ENCODE measurements at places on chromosomes 7 and 10.
A peak's percentile ranks its signal among the peaks of the same experiment; 100 is the strongest.

- DNase-seq, result peak; percentile 88
Observed at GRCh38 chr7:93212881-93213280, 13.4 kb downstream of the HEPACAM2 start.

GRCh38 chr10:49552277-49552676, 13.4 kb upstream of the ERCC6 start:
- no peak for DNase-seq

DNA sequence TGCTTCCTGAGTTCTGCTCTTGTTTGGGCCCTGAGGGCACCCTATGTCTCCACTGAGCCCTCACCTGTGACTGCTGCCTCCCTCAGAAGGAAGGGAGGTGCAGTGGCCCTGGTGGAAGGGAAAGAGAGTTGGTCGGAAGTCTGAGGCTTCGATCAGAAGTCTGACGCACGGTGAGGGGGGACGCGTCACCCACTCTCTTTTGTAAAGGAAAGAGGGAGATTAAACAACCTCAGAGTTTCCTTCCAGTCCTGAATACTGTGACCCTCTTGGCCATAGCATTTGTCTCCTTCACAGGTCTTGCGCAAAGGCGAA, 31.4 kb upstream of the TRIM8 start:
- no peak for DNase-seq

- DNase-seq, result no peak
Observed at GRCh38 chr7:155368894-155369600, 71.4 kb downstream of the INSIG1 start.

DNA sequence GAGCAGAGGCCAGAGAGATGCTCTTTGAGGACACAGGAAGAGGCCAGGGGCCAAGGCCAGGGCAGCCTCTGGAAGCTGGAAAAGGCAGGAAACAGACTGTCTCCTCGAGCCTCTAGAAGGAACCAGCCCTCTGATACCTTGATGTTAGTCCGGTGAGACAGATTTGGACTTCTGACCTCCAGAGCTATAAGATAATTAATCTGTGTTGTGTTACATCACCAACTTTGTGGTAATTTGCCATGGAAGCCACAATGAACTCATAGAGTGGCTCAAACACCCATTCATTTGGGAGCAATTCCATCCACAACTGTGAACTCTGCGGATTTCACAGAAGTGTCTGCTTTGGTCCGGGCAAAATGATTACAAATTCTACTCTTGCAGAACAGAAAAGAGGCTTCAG, 48.7 kb downstream of the OAT start:
- no peak for DNase-seq

DNA sequence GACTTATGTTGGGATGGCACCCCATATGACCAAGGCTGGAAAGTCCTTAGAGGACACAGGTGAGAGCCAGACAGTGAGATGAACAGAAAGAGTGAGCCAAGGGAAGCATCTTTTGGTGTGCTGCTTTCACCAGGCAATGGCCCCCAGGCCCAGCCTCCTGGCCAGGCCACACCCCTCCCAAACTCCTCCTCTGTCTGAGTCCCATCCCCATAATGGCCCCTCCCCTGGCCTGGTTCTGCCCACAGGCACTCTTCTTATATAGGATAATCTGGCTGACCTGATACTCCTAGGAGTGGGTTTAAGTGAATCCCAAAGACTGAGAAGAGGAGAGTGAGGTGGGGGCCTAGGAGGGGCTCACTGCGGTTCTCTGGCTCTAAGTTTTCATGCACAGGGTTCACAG, 252.5 kb downstream of the RPS24 start:
- no peak for DNase-seq

DNA sequence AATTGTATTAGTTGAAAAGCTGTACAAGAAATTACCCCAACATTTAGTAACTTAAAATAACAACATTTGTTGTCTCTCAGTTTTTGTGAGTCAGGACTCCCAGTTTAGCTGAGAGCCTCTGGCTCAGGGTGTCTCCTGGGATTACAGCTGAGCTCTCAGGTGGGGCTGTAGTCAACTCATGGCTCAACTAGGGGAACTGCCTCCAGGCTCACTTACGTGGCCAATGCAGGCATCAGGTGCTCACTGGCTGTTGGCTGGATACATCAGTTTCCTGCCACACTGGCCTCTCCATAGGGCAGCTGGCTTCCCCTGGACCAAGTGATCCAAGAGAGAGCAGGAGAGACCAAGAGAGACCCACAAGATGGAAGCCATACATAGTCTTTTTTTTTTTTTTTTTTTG, 17.5 kb downstream of the CCNY start:
- no peak for DNase-seq

DNA sequence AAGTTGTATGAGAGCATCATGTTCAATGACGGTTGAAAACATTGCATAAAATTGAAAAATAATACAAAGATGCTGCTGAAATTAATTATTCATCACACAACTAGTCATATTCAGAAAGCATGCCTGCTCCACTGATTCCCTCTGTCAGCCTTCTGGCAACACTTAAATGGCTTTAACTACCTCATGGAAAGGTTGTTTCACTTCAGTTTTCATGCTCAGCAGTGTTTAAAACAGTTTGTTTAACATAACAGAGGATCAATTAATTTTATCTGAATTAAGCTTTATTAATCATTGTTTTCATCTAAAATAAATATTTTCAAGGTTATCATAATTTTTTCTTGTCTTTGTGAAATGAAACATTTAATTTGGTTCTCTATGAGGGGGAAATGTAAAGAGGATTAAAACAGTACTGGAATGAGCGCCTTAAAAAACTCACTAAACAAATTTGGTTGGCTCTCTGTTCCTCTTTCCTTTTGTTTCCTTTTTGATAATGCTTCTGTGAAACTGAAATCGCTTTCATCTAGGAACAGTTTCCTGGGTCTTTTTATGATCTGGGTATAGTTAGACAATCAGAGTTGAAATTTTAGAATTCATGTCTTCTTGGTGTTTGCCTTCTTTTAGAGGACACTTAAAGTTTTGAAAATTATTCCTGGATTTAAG, 427.4 kb downstream of the SH2D4B start:
- no peak for DNase-seq

GRCh38 chr7:40516376-40516775, 381.6 kb downstream of the SUGCT start:
- DNase-seq, result no peak

GRCh38 chr10:117463545-117463920, 79.0 kb upstream of the EMX2 start:
- DNase-seq, result no peak

DNA sequence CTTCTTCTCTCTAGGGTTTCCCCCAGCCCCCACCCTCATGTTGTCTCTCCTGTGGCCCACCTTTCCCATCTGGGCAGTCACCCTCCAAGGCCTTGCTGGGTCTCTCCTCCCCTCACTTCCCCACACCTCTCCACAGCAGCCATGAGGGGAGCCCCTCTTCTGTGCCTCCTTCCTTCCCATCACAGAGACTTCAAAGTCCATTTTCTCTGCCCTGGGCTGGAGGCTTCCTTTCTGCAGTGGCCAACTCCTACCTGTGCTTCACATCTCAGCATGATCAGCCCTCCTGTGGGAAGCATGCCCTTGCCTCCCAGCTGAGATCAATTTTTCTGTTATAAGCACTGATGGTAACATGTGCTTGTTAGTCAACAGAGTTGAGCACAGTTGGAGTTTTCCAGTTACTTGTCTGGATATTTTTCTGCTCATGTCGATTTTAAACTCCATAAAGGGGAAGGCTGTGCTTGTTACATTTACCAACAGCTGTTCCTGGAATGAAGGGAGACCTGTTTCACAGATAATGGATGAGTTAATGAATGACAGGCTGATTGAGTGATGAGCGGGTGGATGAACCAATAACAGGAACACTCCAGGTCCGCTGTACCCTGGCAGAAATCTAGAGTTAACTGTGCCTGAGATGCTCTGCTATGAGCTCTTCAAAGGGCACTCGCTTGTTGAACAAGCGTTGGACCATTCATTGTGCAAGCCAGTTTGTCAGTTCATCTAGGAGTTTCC, 71.4 kb upstream of the PRSS58 start:
- DNase-seq, result no peak

GRCh38 chr10:7202793-7203355, 208.0 kb downstream of the SFMBT2 start:
- DNase-seq, result no peak

DNA sequence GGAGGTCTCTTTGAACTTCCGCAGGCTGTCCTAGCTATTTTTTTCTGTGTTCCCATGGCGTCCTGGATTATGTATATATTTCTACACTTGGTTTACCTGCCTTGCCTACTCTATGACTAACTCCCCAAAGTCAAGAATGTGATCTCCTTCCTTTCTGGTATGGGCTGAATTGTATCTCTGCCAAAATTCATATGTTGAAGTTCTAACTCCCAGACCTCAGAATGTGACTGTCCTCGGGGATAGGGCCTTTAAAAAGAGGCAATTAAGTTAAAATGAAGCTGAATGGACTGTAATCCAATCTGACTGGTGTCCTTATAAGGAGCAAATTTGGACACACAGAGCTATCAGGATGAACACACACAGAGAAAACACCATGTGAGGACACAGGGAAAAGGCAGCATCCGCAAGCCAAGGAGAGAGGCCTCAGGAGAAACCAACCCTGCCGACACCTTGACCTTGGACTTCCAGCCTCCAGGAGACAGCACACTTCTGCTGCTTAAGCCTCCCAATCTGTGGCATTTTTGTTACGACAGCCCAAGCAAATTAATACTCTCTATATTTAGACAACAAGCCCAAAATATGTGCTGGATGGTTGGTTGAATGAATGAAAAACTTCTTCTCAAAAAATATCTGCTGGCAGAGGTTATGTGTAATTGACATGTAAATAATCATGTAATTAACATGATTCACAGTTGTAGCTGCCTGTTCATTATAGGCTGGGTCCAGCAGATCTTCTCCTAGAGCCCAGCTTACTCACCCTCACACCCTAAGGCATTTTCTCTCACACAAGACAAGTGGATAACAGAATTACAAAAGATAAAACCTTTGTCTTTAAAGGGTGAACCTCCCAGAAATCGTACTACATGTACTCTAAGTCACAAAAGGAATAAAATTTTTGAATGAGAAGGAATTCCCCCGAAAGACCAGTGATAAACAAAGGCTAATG, 123.7 kb downstream of the CUBN start:
- DNase-seq, result no peak

DNA sequence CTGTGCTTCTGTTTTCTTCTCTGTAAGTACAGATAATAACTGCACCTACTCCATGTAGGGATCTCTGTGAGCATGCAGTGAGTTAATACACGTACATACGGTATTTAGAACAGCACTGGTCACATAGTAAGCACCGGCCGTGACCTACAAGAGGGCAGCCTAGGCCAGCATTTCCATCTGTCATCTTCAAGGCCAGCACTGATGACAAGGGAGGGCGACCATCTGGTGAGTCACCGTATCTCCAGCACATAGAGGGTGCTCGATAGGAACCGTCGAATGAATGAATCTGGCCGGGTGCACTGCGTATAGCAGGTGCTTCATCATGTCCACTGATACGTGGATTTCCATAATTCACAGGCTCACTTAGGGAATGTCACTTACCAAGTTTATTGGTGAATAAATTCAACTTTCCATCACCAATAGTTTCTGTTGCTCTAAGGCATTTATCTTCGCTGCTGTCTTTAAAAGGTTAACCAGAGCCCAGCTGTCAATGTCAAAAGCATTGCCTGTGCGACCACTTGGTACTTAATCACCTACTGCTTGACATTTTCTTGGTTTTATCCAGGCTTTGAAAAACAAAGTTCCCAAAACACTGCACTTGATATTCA, 8.3 kb downstream of the NOD1 start:
- no peak for DNase-seq

DNA sequence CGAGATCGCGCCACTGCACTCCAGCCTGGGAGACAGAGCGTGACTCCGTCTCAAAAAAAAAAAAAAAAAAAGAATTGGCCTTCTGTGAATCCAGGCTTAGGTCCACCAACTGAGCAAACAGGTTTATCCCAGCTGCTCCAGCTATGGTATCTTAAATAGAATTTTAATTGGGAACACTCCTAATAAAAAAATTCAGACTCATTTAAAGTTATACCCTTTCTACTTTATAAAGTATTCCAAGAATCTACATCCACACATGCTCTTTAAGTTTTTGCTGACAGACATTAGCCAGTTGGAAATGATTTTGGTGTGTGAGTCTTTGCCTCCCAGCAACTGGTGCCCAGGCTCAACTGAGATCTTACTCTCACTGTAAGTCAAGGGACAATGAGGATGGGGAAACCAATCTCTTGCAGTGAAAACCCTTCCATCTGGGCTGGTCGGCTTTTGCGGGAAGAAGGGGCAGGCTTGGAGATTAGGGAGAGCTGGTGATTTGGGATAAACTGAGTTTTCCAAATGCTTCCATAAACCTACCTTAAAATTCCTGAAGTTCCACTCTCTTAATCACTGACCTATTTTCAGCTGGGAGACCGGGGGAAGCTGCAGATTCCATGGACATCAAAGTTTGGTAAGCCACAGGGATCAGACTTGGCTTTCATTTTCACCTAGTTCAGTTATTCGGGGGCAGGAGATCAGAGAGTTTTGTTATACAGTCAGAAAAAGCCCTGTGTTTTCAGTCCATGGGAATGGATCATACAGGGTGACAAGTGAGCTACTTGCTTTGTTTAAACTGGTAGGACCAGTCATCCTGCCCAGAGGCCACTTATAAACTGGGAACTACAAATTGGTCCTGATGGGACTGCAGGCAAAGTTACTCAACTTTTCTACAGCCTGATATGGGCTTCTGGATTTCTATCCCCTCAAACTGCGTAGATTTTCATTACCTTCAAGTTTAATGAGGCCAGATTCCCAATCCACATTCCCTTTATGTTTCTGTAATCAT, 89.3 kb upstream of the ZNF746 start:
- DNase-seq, result no peak

DNA sequence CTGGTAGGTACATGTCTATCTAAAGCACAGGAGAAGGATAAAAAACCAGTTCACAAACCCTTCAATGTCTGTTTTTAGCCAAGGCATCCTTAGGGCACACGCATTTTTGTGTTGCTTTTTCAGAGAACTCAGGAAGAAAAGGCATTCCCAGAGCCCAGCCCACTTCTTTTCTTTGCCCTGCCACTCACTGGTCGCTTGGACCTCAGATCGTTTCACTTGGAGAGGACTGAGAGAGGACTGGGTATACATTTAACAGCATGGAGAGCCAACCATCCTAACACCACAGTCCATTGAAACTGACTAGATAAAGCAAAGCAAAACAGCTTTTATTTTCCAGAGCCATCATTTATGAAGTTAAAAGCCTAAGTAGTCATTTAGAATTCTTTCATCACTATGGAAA, 194.2 kb downstream of the CAMK1D start:
- DNase-seq, result no peak

DNA sequence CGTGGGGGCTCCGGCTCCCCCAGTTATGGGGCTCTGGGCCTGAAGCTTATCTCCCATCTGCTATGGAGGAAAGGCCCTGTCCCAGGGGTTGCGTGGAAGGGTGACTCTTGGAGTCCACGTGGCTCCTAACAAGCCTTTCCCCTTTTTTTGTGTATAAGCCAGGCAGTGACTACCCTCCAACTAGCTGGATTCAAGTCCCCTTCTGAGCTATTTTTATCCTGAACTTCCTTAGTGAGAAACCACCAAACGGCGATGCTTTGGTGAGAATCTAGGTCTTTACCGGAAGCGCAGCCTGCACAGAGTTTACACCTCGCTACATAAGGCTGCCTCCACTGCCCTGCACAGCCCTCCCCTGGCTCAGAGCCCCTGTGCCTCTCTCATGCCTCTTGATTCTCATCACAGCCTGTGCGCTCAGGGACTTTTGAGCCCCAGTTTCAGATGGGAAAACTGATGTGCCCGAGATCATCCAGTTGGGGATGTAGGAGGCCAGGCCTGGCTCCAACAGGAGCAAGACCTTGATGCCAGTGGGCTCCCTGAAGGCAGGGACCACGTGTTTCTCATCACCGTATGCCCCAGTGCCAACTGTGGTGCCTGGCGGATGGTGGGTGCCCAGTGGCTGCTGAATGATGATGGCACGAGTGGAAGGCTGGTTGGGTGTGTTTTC, 102.3 kb upstream of the PPIF start:
- DNase-seq, result no peak
